ENCODE measurements at places on chromosomes 6 and 20. TPM values are rescaled to one million over a fixed set of nuclear protein-coding genes. Genes with fewer than 3 reads are reported as not detected.

FABP7 gene
- not detected for total RNA-seq

LST1 gene
- total RNA-seq = 20.5 TPM

LAMA5 gene
- total RNA-seq = 115 TPM

ZNF391 gene
- 2.2 TPM for total RNA-seq

RPP21 gene
- total RNA-seq = 53.8 TPM

SLPI gene
- 137 TPM for total RNA-seq

TRIM26 gene
- total RNA-seq = 37.2 TPM

TMEM170B gene
- 7.0 TPM for total RNA-seq

TSPO2 gene
- not detected for total RNA-seq

MCCD1 gene
- total RNA-seq = not detected

MYO6 gene
- total RNA-seq = 14.5 TPM

PRSS16 gene
- total RNA-seq = 0.84 TPM

EDN1 gene
- total RNA-seq = 3.6 TPM

PRKN gene
- 10.5 TPM for total RNA-seq

RNF182 gene
- 2.1 TPM for total RNA-seq

PBOV1 gene
- not detected for total RNA-seq

CST2 gene
- not detected for total RNA-seq

ACTL10 gene
- 1.7 TPM for total RNA-seq

OOEP gene
- total RNA-seq = not detected

NCOA3 gene
- total RNA-seq = 70.6 TPM

HLA-DRA gene
- total RNA-seq = 102 TPM

CDSN gene
- total RNA-seq = not detected

PROCR gene
- 139 TPM for total RNA-seq

FUT9 gene
- total RNA-seq = not detected

AIF1 gene
- 95.1 TPM for total RNA-seq

OR12D3 gene
- total RNA-seq = not detected

IL17A gene
- total RNA-seq = not detected

CABLES2 gene
- 2.5 TPM for total RNA-seq

ENPP5 gene
- total RNA-seq = 2.0 TPM

SLC25A27 gene
- 10.1 TPM for total RNA-seq

RAET1L gene
- total RNA-seq = not detected

HLA-DPA1 gene
- total RNA-seq = 20.4 TPM

GMPR gene
- 11.6 TPM for total RNA-seq

FBXL4 gene
- total RNA-seq = 20.3 TPM

KCNK5 gene
- total RNA-seq = 3.5 TPM

TREML2 gene
- 4.3 TPM for total RNA-seq

RHAG gene
- not detected for total RNA-seq

FERMT1 gene
- total RNA-seq = 0.84 TPM

C6orf15 gene
- not detected for total RNA-seq

C20orf144 gene
- total RNA-seq = not detected

CTCFL gene
- total RNA-seq = not detected

Measured in omental fat pad (tissue), 4 donors.